ENCODE measurements at places on chromosomes 11 and 22. TPM values are rescaled to one million over a fixed set of nuclear protein-coding genes. Genes with fewer than 3 reads are reported as not detected.

The PKDREJ gene
- total RNA-seq, result 0.09 TPM

The KCNK7 gene
- 0.09 TPM for total RNA-seq

The PRDM10 gene
- total RNA-seq, result 3.1 TPM

The AHNAK gene
- total RNA-seq, result 361 TPM

Measured in bronchial smooth muscle cell (primary cell).